ENCODE measurements at places on chromosomes 11 and 22.

- no peak for DNase-seq
Observed at GRCh38 chr11:119188067-119188466, 2.8 kb downstream of the NHERF4 start.

GRCh38 chr11:3642071-3642951, 519 bp upstream of the ART5 start:
- peak; percentile 21 for DNase-seq

GRCh38 chr11:7982582-7983119, 4.5 kb upstream of the EIF3F start:
- DNase-seq: no peak

DNA sequence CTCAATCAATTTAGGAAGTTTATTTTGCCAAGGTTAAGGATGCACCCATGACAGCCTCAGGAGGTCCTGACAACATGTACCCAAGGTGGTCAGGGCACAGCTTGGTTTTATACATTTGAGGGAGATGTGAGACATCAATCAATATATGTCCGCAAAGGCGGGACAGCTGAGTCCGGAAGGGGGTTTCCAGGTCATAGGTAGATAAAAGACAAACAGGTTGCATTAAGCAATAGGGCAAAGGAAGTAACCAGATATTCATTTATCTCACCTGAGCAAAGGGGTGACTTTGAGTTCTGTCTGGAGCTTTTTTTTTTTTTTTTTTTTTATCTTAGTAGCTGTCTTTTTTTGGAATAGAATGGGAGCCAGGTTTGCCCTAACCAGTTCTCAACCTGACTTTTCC, 2.0 kb upstream of the TRIM34 start:
- DNase-seq: no peak

- DNase-seq: no peak
Observed at GRCh38 chr11:119545978-119546915, 123.3 kb upstream of the THY1 start.

- DNase-seq: no peak
Observed at GRCh38 chr11:75339685-75340409, 11.6 kb downstream of the ARRB1 start.

DNA sequence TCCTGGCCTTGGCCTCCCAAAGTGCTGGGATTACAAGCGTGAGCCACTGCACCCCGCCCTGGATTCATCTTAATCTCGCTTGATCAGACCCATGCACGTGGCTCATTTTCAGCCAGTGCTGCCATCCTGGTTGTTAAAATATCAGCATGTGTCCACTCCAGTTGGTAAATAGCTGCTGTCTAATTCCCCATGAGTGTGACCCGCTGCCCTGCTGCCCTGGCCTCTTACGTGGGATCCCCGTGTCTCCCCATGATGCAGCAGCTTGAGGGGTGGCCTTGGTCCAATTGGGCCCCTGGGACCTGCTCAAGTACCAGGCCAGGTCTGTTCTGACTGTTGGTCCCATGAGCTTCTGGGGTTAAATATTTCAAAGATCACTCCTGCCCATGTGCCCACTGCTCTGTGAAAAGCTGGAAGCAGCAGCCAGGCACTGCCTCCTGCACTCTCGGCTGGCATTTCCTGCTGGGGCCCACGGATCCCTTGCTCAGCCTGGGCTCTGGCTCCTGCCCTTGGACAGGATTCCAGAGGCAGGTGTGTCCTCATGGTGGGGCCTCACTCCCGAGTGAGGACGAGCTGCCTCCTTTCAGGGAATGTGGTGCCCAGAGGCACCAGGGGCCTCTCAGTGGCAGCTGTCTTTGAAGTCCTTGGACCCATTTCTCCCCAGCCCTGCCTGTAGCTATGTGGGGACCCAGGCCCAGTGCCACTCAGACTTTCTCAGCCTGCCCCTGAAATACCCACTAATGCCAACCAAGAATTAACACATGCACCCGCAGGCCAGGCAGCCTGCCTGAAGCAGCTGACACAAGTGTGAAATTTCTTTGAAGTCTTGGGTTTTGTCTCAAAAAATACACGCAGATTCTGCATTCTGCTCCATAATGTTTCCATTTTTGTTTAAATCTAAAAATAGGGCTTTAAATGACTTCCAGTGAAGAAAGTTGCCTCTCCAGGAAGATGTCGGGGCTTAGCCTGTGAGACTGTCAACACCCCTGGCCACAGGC, 38.1 kb upstream of the PRDM11 start:
- no peak for DNase-seq

- DNase-seq: no peak
Observed at GRCh38 chr22:31947296-31947695, 3.0 kb downstream of the YWHAH start.

DNA sequence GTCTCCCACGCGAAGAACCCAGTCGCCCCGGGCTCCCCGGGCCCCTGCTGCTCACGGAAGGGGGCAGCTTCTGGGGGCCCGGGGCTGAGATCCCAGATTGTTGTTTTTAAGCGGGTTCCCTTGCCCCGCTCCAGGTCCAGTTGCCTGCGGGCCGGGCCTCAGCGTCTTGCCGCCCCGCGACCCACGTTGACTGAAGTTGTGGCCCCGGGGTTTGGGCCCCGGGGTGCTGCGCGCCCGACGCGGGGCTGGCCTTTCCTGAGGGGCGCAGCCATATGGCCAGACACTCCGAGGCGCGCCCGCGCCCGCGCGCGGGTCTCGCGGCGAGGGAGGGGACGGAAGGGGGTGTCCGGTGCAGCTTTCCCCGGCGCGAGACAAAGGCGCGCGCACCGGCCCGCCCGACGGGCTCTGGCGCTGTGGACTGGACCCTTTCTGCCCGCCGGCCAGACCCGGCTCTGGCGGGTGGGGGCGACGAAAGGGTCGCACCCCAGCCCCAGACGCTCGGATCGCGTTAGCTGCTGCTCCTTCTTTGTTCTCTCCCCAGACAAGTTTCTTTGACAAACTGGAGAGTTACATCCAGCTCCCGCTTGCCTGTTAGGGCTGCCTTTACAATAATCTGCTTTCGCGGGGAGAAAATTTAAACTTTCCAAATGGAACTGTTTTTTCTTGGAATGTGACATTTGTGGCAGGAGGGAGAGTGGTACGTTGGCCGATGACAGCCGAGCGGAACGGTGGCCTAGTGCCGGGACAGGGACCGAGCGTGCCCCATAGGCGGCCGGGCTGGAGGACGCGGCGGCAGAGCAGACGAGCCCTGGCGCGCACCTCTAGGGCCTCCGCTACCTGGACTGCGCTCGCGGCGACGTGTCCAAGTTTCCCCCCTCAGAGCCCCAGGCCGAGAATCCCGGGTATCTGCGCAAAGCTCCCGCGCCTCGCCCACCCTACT, 716 bp downstream of the AMOTL1 start:
- no peak for DNase-seq

GRCh38 chr11:74011360-74012073, 2.6 kb upstream of the UCP3 start:
- no peak for DNase-seq

GRCh38 chr11:64842851-64843685, 1.4 kb downstream of the CDC42BPG start:
- DNase-seq: no peak

DNA sequence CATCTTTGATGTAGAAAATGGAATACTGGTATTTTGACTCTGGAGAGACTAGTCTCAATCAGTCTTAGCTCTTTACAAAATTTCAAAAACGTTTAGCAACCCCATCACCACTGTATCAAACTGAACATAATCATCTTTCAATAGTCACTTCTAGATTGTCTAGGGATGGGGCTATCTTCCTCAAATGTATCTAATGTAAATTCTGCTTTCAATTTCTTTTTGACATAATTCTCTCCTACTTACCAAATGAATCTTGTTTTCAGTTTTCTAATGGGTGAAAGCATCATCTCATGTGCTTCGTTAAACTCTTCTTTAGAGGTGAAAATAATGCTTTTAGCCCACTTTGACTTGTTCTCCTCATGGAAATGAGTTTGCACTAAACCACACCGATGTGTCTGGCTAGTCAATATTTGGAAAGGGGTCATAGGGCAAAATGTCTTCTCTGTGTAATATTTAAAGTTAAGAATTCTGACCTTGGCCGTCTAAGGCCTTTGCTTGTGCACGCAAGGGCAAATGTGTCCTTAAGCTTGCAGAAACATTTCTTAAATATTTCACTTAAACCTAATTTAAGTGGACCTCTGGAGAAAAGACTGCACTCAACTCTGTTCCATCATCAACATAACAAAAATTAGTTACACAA, 5.2 kb downstream of the SIK3 start:
- DNase-seq: no peak

- DNase-seq: no peak
Observed at GRCh38 chr11:132142554-132142953, 772.1 kb downstream of the NTM start.

- no peak for DNase-seq
Observed at GRCh38 chr22:24450610-24451009, 23.2 kb downstream of the ADORA2A start.

GRCh38 chr11:107621081-107621480, 30.1 kb downstream of the ELMOD1 start:
- no peak for DNase-seq

DNA sequence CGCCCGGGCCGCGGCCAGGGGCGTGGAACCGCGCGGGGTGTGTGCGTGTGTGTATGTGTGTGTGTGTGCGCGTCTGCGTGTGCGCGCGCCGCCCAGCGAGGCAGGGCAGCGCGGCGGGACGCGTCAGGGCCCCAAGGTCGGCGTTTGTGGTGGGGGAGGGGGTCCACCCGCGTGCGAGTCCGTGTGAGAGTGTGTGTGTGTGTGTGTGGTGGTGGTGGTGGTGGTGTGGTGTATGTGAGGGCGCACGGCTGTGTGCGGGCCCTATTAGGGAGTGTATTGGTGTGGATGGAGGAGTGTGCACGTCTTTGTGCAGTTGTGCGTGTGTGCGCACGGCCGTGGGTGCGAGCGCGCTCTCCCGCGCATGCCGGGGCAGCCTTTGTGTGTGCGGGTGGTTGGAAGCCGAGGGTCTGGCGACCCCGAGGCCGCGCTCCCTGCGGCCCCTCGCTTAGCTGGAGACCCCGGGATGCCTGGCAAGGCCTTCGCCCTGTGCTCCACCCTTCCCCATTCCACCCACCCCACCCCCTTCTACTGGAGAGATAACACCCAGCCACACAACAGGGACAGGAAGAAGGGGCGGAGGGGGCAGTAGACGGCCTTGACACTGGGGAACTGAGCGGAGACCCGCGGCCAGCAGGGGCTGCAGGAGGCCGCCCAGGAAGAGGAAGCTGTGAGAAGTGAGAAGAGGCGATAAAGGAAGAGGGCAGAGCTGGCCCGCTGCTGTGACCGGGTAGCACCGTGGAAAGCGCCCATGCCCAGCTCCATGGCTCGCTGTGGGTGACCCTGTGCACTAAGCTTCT, 528 bp upstream of the ARRB1 start:
- no peak for DNase-seq

- no peak for DNase-seq
Observed at GRCh38 chr22:20867179-20868024, 8.6 kb downstream of the SNAP29 start.

GRCh38 chr11:33445761-33446161, 188.6 kb downstream of the HIPK3 start:
- DNase-seq: no peak

DNA sequence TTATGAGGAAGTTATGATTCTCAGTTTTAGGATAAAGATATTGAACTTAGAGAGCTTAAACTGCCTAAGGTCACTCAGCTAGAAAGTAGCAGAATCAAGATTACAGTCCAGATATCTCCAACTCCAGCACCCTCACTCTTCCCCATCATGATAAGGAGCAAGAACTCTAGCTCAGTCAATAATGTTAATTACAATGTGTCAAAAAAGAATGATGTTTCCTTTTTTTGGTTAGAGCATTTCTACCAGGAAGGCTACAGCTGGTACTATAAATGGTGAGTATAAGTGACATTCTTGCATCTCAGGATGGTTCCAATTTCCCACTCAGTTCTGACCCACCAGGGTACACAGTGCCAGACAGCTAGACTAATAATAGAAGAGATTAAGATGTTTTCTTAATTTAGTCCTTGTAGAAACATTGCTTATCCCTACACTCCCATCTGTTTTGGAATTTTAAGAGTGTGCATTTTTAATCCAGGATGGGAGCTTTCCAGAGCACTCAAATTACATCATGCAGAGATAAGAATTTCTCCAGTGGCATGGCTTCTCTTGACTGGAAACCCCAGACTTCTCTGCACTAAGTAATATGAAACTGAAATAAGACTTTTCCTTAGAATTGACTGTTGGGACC, 21.6 kb upstream of the BBOX1 start:
- DNase-seq: no peak

DNA sequence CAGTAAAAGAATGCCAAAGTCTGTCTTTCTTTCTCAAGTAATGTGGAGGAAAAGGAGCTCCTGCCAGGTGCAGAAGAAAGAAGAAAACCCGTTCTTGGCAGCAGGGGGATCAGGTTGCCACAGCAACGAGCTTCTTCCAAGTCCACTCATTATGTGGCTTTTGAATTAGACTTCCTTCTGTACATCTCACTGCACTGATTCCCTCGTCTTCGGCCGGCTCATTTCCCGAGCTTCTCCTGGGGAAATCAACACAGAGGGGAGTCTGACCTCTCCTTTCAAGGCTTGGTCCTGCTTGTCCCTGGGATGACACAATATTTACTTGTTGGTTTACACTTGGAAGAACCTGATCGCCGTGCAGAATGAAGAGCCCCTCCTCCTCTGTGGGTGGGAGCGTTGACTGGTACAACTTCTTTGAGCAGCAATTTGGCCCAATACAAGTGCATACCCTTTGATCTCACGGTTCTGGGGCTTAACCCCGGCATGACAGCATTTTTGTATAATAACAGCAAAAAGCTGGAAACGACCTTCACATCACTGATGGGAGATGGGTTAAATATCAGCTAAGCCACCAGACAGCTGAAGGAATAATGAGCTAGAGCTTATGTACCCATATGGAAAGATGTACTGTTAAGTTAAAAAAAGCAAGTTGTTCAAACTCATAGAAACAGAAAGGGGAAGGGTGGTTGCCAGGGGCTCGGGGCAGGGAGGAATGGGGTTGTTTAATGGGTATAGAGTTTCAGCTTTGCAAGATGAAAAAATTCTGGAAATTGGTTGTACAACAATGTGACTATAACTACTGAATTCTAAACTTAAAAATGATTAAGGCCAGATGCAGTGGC, 35.4 kb downstream of the MCHR1 start:
- no peak for DNase-seq

All from thoracic aorta (tissue), 2 donors.